ENCODE measurements at places on chromosomes 2 and 18.

- DNase-seq: no peak
Observed at GRCh38 chr2:157657858-157658257, 29.2 kb upstream of the ACVR1C start.

DNA sequence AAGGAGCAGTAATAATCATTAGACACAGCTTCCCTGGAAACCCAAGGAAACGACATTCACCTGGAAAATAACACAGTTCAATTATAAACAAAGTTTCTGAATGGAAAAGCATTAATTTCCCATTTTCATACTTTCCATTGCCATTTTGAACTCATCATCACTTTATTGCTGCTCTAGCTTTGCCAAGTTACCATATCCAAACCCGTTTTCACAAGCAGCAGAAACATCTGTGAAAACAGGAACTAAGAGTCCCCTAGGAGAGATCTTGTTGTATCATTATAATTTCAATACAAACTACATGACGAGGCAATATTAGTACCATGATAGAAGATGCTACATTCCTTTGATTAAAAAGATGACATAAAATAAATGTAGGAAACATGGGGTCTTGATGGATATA is 597.0 kb upstream of the NRXN1 start:
- DNase-seq: no peak

DNA sequence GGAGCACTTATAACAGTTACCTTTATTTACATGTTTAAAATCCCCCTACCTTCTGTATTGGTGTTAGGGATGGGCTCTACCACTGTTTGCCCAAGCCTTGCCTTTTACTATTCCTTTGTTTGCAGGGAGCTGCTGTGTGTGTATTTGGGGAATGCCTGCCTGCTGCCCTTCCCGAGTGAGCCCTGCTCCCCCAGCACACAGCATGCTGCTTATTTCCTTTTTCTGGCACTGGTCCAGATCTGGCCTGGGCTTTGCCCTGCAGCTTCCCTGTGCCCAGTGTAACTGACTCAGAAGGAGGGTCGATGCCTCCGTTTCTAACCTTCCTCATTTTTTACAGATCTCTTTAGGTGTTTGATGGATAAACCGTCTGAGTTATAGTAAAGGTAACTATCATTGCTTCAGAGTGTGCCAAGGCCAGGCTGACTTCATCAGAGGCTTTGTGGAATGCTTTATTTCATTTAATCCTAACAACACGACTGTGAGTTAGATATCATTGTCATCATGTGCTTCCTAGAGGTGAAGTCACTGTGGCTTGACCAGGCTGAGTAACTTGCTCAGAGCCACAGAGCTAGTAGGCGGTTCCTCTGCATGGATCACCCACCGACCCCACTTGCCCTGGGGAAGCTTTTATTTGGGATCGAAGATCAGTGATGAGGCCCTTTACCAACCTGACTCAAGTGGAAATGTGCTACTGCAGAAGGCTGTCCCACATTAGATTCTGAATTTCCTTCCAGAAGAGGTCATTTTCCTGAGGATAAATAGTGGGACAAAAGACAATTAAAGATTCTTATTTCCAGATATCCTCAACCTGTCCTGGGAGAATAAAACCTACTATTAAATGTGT is 238.8 kb downstream of the ZNF407 start:
- peak; percentile 31 for DNase-seq

DNA sequence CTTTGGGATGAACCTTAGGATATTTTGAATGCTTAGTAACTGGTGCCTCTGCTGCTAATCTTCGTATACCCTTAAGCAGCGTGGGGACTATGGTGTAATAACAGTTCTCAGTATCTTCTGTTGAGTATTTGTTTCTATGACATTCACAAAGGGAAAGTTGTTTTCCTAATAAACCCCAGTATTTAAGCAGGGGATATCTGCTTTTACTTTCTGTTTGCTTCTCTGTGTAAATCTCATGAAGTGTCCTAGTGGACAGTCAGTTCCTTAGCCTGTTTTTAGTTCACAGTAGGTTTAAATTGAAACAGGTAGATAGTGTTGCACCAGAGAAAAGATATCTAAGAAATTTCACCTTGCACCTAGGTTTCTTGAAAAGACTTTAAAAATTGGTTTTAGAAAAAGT is 14.9 kb downstream of the KIAA1328 start:
- no peak for DNase-seq

GRCh38 chr2:26720322-26721114 is 28.0 kb downstream of the KCNK3 start:
- no peak for DNase-seq

GRCh38 chr2:173989160-173989883 is 24.1 kb upstream of the SP3 start:
- DNase-seq: no peak

- no peak for DNase-seq
Observed at GRCh38 chr2:230764346-230764745, 51.7 kb downstream of the CAB39 start.

- DNase-seq: no peak
Observed at GRCh38 chr18:34972765-34973414, 68.3 kb upstream of the MAPRE2 start.

DNA sequence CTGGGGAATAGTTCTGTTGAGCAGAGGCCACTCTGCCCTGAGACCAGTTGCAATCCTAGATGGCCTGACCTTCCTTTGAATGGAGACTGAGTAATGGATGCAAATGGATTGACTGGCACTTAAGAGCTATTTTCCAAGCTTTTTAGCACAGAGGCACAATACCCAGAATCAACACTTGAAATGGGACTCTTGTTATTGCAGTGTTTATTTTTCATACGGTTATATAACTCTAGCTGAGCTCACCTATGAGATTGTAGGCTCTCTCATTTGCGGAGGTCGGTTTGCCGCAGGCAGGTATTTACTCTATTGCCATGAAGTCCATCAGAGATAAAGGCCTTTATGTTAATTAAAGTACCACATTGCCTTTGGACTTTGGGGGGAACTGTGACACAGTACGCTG is 422.3 kb upstream of the CELF4 start:
- DNase-seq: no peak

DNA sequence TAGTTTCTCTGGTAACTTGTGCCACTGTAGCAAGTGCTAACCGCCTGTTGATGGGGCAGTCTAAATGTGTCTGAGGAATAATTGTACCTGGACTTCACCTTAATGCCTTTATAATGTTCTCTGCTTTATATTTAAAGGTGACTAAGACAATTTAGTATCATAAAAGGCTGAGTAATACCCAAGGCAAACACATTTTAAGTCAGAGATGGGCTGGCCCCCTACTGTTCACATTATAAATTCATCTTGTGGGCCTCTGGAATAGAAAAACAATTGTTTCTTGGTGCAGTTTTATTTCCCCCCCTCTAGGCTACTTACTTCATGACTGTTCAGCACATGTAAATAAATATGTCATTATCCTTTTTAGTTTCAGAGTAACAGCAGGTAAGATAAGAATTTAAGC is 559.3 kb upstream of the PIK3C3 start:
- DNase-seq: no peak

DNA sequence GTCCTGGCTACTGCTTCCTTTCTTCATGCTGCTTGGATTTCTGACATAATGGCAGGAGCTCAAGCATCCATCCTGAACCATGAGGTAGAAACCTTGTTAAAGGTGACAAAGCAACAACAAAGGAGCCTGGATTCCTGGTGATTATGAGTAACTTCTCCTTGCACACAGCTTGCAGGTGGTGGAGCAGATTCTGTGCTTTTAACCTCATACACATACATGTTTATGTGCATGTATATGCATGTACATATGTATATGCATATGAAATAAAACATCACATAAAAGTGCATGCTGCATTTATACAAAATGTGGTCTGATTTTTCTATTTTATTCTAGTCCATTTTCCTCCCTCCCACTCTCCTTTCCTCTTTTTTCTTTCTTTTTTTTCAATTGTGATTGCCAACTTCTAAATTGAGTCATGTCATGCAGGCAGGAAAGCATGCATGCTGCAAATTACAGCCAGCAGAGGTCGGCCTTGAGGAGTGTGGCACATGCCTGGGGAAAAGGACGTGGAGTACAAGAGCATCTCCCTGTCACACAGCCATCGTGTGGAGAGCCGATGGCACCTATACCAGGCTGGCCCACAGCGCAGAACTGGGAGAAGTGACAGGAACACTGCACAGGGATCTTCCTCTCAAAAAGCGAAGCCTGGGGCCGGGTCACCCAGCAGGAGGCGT is 17.9 kb downstream of the LCT start:
- no peak for DNase-seq

- DNase-seq: no peak
Observed at GRCh38 chr18:79107886-79108285, 38.7 kb downstream of the ATP9B start.

- DNase-seq: no peak
Observed at GRCh38 chr2:32502941-32503340, 124.9 kb upstream of the TTC27 start.

DNA sequence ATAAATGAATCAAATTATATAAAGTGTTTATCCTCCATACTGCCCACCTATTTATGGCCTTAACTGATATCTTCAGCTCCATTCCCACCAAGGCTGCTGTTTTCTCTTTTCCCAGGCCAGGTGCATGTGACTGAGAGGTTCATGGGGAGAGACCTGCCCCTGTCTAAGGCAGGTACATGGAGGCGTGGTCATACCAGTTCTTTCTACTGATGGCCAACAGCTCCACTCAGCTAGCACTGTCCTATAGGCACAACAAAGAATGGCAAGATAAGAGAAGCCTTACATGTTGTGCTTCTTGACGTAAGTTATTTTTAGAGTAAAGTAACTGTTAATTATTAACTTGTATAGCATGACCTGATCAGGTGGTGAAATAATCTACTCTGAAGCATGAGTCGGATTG is 16.8 kb downstream of the AKAIN1 start:
- DNase-seq: no peak

DNA sequence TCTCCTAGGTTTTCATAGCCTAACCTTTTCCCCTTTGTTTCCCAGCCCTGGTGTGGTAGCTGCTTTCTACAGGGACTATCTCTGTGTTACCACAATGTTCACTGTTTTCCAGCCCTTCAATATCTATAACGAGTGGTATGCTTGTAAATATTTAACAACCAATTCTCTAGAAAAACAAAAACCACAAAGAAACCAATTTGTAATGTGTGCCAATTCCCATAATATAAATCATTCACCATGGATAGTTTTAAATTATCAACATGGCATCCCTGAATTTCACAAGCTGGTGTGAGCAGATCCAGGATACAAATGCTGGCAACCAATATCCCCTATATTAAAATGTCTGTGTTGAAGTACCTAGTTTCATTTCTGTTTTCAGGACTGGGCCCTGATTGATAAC is 207.5 kb upstream of the FBXO11 start:
- DNase-seq: no peak

- no peak for DNase-seq
Observed at GRCh38 chr2:113298176-113298575, 19.5 kb upstream of the PAX8 start.

- no peak for DNase-seq
Observed at GRCh38 chr2:201308914-201309313, 48.2 kb downstream of the FLACC1 start.

DNA sequence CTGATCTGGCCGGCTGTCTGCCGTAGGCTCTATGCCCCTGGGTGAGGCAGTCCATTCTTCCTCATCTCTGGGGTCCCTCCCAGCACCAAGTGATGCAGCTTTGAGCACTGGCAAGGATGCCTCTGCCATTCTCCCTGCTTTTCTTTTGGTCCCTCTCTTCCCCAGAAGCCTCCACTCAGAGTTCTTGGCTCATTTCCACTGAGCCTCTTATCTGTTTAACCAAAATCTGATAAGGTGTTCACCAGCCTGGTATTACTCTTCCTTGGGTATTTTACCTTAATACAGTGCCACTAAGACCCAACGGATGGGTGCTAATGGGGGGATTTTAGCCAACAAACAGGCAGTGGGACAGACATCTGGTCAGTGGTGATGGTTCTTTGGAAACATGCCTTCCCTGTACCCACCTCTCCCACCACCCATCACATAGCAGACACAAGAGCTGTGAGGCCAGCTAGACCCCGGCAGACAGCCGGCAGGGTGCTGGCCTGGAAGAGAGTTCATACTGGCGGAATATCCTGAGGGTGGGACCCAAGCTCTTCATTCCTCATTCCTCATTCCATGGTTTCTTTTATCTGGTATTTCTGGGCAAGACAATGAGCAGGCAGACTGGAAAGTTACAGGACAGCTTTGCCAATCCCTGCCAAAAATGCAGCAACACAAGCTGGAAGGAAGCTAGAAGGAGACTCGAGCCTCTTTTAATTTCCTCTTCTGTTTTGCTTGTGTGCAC is 34.6 kb downstream of the ZBTB7C start:
- DNase-seq: no peak

- no peak for DNase-seq
Observed at GRCh38 chr2:122378521-122378920, 623.1 kb downstream of the TSN start.

DNA sequence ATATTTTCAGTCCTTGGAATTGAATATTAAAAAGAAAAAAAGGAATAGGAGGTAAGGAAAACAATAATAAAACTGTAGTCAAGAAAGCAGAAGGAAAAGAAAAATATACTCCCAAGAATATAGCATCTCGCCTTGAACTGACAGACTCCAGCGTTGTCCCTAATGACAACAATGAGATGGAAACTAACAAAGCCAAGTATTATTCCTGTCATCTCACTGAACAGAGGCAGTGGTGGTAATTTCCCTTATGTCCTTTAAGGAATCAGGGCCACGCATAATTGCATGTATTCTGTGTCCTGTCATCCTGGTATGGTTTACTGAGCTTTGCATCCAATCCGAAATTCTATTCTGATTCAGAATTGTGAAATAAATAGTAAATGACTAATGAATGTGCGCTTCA is 158.9 kb downstream of the LRRTM4 start:
- DNase-seq: no peak

- DNase-seq: no peak
Observed at GRCh38 chr2:48954935-48955334, 199.4 kb downstream of the FSHR start.
